ENCODE measurements at places on chromosomes 3 and 15.

GRCh38 chr3:37236024-37236423 lies 61.6 kb upstream of the LRRFIP2 start:
- no peak for DNase-seq

DNA sequence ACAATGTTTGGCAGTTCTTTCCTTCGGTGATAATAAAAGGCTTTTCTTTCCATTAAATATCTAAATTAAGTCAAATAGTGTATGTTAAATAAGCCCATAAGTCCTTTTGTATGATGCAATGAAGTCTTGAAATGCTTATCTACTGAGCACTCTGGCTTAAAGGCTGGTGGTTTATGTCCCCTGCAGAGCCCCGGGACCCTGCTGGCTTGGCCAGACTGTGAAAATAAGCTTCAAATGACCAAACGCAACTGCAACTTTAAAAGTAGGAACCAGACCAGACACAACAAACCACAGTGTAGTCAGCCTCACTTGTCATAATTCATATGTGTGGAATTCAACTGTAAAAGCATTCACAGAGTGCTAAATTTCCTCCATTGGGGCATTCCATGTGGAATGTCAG lies 72.5 kb downstream of the FOXP1 start:
- DNase-seq = no peak

GRCh38 chr3:15439476-15439875 lies 12.1 kb downstream of the EAF1 start:
- DNase-seq = no peak

- no peak for DNase-seq
Measured at GRCh38 chr3:10000686-10001085, 14.0 kb upstream of the EMC3 start.

DNA sequence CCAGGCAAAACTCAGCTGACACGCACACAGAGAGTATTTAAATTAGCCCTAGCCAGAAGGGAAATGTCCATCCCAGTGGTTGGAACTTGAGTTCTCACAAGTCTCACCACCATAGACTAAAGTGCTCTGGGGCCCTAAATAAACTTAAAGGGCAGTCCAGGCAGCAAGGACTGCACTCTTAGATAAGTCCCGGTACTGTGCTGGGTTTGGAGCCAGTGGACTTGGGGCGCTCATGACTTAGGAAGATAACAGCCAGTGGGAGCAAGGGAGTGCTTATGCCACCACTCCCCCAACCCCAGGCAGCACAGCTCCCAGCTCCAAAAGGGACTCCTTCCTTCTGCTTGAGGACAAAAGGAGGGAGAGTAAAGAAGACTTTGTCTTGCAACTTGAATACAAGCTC lies 319.5 kb upstream of the GPR149 start:
- no peak for DNase-seq

GRCh38 chr15:82688691-82689090 lies 21.0 kb downstream of the AP3B2 start:
- no peak for DNase-seq

GRCh38 chr3:49092938-49093852 lies 676 bp downstream of the QRICH1 start:
- peak; percentile 84 for DNase-seq

DNA sequence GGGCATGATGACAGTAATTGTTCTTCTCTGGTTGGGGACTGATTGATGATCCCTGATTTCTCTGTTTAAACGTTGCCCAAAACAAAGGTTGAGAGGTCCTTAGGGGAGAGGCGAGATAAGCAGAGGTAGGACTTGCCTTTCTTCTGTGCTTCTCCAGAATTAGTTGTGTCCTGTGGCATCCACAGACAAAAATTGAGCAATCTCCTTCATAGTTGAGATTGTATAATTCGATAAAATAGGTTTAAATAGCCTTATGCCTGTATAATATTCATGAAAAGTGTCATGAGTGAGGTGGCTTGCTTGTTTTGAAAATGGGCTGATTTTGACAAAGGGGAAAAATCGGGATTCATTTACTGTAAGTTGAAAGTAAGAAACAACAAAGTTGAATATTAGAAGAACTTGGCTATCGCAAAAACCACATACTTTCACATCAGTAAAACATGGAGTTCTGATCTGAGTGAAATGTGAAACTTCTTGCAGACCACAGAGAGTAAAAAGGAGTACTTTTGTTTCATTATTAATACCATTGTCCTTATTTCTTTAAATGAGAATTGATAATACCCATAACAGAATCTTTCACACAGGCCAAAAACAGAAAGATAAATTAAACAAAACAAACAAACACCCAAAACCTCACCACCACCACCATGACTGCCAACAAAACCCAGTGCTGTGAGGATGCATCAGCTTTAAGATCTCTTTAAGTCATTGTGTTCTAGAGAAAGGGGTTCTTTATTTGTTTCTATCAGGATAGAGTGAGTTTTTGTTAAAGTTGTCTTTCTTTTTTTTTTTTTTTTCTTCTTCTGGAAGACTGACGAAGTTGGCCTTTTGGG lies 155.7 kb downstream of the LPP start:
- DNase-seq = no peak

DNA sequence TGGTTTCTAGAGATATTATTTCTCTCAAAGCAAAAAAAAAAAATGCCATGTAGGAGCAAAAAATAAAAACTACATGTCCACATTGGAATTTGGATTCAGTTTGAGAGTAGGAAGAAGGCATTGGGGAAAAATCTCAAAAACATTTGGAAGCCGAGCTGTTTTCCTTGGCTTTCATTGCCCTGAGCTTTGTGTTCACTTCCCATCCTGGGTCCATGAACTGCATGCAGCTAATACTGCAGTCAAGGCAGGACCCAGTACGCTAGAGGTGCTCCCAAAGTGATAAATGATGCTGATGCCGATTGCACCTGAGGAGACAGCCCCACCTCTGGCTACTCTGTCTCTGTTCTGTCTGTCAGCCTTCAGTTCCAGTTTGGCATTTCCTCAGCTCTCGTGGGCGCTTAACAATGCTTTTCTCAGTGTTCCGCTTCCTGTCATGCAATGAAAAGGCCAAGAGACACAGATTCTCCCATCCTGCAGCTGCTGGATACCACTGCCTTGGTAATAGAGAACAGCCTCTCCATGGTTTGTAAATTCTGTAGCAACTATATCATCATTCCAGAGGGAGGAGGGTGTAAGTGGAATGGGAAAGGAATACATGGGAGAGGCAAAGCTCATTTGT lies 181.8 kb downstream of the RYR3 start:
- no peak for DNase-seq

DNA sequence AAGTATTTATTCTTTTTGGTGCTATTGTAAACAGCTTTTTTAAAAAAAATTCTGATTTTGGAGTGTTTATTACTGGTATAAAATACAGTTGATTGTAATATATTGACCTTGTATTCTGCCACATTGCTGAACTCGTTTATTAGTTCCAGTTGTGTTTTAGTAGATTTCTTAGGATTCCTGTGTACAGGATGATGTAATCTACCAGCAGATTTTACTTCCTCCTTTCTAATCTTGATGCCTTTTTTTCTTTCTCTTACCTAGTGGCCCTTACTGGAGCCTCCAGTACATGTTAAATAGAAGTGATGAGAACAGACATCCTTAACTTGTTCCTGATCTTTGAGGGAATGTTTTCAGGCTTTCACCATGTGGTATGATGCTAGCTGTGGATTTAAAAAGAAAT lies 70.4 kb upstream of the KY start:
- DNase-seq = no peak

GRCh38 chr3:160169139-160169976 lies 55.9 kb upstream of the C3orf80 start:
- no peak for DNase-seq

DNA sequence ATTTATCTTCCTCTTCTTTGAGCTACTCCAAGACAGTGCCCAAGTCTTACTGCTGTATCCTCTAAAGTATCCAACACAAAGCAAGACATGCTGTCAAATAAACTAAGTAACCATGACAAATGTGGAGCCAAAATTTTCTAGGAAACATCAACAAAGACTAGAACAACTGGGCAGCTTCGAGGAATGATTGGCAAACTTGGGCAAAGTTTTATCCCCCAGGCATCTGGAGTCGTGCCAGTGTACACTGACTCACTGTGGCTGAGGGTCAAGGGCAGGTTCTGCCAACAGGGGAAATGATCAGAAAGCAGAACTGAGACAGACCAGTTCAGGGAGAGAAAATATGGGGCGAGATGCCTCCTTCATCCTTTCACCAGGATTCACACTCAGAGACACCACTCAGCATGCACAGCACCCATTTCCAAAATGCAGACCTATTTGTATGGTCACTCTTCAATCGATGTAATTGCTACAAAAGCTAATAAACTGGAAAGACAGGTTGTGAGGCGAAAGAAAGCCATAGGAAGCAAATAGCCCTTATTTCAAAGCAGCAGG lies 65.8 kb downstream of the MB21D2 start:
- DNase-seq = no peak

GRCh38 chr15:23569151-23569925 lies 3.9 kb downstream of the MKRN3 start:
- no peak for DNase-seq

GRCh38 chr15:57038040-57038439 lies 119.6 kb downstream of the TCF12 start:
- DNase-seq = no peak

DNA sequence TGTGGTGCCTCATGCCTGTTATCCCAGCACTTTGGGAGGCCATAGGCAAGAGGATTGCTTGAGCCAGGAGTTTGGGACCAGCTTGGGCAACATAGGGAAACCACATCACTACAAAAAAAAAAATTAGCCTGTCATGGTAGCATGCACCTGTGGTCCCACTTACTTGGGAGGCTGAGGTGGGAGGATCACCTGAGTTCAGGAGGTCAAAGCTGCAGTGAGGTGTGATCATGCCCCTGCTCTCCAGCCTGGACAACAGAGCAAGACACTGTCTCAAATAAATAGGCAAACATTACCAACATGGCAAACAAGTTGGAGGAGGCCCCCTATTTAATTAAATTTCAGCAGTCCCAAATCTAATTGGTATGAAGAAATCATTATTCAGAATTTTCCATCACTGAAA lies 143.6 kb downstream of the PGPEP1L start:
- no peak for DNase-seq

DNA sequence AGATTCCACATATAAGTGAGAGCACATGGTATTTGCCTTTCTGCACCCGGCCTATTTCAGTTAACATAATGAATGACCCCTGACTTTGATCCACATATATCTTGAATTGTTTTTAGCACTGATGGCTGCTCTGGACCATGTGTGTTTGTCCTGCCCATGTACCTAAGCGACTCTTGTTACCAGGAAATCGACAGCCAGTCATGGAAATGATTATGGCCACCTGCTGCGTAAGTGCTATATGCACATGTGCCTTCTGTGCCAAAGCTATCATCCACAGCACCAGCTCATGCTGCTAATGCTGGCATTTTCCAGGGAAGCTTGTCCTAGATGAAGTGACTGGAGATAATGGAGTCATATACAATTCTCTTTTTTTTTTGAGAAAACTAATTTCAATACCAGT lies 103.7 kb downstream of the PEX5L start:
- DNase-seq = no peak

DNA sequence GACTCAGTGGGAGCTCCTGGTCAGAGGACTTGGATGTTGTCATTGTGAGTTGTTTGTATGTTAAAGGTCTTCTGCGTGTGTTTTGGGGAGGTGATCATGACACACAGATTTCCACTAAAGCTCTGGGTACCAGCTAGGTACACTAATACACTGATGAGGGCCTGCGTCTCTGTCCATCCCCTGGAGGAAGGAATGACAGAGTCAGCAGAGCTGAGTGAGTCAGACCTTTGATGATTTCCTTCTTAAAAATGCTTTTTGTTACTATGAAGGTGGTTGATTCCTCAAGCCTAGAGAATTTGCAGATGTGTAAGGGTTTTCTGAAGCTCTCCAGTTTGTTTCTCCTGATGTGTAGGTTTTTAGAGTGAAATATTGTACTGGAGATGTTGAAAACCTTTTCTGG lies 424.1 kb upstream of the TPM1 start:
- no peak for DNase-seq

GRCh38 chr3:171829841-171830517 lies 13.2 kb upstream of the TMEM212 start:
- DNase-seq = no peak

DNA sequence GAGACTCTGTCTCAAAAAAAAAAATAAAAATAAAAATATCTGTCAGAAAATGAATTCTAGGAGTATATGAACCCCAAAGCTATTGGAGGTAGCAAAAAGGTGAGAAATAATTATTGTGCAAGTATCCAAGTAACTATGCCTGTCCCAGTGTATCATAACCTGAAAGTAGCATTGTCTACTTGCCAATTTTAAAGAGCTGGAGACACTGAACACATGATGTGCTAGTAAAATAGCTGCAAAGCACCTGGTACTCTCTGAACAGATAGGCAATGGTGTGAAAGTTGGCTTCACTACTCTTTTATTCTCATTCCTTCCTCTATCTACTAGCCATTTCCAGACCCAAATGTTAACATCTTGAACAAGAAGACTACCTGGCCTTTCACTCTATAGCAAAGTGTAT lies 208.9 kb downstream of the FOXP1 start:
- no peak for DNase-seq

- DNase-seq = no peak
Measured at GRCh38 chr3:45964139-45964538, 20.9 kb downstream of the CXCR6 start.

- no peak for DNase-seq
Measured at GRCh38 chr3:59547874-59548273, 498.0 kb upstream of the CFAP20DC start.

- no peak for DNase-seq
Measured at GRCh38 chr15:41978534-41978933, 6.2 kb upstream of the EHD4 start.

GRCh38 chr3:143810953-143811265 lies 37.4 kb downstream of the SLC9A9 start:
- DNase-seq = no peak

- DNase-seq = no peak
Measured at GRCh38 chr3:14299767-14300166, 102.6 kb upstream of the SLC6A6 start.

DNA sequence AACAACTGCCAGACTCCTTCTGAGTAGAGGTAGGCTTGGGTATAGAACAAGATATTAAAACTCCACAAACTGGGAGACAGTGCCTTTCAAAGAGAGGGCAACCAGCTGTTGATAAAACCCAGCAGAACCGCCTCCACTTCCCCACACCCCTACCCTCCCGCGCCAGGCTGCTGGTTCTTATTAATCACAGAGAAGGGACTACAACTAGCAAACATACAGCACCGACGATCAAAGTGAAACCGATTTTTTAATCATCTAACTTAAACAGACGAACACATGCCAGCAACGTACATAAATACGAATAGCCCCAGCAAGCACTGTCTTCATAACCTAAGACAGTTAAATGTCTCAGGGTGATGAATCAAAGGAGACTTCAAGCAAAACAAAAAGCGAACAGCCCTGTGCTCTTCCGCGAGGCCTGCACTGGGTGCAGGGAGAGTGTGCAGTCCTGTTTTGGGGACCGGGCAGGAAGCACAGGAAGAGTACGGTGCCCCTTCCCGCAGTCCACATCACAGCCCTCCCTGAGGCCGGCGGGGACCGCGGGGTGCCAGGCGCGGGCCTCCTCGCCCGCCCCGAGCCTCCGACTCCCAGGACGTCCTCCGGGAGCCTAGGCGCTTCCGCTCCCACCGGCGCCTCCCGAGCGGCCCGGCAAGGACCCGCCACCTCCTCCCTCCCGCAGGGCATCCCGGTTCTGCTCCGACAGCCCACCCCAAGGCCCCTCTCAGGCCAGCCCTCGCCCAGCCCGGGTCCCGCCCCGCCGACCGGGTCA lies 75.1 kb upstream of the VGLL4 start:
- DNase-seq = peak; percentile 30

GRCh38 chr15:33623010-33623409 lies 312.2 kb downstream of the RYR3 start:
- no peak for DNase-seq

GRCh38 chr3:106025151-106025722 lies 156.4 kb upstream of the CBLB start:
- no peak for DNase-seq

GRCh38 chr15:31305375-31305774 lies 21.3 kb upstream of the KLF13 start:
- DNase-seq = no peak

All from naive thymus-derived CD4-positive, alpha-beta T cell (primary cell).